Naive thymus-derived CD4-positive, alpha-beta T cell (primary cell): ENCODE measurements at places on chromosomes 7 and 10.

DNA sequence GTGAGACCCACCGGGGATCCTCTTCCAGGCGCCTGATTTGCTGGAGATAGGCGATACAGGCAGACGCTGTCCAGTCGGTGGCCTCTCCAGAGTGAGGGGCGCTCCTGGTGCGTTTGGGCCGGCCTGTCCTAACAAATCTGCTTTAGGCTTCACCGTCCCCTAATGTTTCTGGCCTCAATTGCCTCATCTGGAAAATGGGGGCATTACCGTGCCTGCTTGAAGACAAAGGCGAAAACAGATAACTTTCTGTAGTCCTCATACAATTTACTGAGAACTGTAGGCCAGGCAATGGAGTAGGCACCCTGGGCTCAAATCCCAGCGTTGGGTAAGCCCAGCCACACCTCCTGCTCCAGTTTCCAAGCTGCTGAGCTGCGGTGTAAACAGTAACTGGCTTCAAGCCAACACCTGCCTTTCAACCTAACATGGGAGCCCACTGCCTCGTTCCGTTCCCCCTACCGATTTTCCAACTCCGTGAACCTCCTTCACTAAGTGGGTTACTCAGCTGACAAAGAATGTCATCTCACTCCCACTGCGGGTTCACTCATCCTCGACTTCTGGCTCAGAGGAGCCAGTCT lies 589 bp upstream of the ZFAND4 start:
- no peak for DNase-seq

DNA sequence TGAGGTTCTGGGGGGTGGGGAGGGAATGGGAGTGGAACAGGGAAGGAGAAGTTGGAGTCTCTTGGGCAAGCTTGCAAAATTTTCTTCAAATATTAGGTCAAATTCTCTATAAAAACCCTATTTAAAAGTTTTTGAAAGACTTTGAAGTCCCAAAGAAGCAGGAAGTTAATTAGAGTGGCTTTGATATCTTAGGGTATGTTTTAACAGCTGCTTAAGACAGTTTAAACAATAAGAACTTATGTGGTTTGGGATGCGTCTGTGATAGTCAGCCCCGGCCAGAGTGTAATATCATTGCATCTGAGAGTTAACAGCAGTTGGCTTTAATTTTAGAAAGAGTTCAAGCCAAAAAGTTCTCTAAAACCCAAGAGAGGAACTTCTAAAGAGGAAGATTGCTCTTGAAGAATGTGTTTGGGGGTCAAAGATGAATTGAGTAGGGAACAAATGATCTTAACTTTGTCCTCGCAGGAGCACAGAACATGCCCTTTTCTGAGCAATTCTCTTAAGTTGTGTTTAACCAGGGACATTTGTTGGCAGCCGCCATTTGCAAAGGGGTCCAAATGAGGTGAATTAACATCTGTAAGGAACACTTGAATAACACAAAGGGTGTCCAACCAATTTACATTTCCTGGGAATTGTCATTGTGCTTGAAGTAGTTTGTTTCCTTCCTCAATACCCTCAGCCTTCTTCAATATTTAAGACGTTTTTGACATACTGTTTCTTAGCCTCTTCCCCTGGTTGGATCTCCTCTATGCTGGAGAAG lies 182.4 kb downstream of the PTEN start:
- DNase-seq = no peak

GRCh38 chr7:71626206-71626605 lies 494.3 kb downstream of the GALNT17 start:
- DNase-seq = no peak

- no peak for DNase-seq
These were observed 61.7 kb upstream of the CCNY start for GRCh38 chr10:35274498-35275060.

DNA sequence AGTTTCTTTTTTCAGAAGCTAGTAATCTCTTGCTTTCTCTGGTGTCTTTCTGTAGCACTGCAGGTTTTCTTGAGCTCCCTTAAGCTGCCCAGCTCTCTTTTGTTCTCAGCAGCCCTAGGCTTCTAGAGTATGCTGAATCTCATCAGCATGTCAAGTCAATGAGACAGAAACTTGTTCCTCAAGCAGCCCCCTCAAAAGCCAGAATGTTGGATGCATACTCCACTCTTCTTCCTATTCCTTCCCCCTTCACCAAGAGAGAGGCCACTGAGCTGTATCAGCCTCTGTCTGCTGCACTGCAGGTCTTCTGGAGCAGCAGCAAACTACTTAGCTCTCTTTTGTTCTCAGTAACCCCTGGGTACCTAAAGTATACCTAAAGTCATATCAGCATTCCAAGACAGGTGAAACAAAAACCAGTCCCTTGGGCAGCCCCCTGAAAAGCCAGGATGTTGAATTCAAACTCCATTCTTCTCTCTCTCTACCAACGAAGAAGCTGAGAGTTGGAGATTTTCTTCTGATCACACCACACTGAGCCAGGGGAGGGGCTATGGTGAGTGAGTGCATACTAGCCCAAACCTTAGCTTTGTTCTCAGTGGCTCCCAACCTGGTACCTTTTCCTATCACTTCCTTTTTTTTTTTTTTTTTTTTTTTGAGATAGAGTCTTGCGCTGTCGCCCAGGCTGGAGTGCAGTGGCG lies 73.3 kb upstream of the WAC start:
- no peak for DNase-seq

- DNase-seq = no peak
These were observed 30.1 kb downstream of the CRHR2 start for GRCh38 chr7:30652132-30652531.

- DNase-seq = no peak
These were observed 48.4 kb downstream of the CCDC6 start for GRCh38 chr10:59857921-59858320.

GRCh38 chr7:82360591-82361368 lies 82.8 kb downstream of the CACNA2D1 start:
- no peak for DNase-seq

GRCh38 chr10:78458983-78459638 lies 425.4 kb downstream of the RPS24 start:
- DNase-seq = no peak

DNA sequence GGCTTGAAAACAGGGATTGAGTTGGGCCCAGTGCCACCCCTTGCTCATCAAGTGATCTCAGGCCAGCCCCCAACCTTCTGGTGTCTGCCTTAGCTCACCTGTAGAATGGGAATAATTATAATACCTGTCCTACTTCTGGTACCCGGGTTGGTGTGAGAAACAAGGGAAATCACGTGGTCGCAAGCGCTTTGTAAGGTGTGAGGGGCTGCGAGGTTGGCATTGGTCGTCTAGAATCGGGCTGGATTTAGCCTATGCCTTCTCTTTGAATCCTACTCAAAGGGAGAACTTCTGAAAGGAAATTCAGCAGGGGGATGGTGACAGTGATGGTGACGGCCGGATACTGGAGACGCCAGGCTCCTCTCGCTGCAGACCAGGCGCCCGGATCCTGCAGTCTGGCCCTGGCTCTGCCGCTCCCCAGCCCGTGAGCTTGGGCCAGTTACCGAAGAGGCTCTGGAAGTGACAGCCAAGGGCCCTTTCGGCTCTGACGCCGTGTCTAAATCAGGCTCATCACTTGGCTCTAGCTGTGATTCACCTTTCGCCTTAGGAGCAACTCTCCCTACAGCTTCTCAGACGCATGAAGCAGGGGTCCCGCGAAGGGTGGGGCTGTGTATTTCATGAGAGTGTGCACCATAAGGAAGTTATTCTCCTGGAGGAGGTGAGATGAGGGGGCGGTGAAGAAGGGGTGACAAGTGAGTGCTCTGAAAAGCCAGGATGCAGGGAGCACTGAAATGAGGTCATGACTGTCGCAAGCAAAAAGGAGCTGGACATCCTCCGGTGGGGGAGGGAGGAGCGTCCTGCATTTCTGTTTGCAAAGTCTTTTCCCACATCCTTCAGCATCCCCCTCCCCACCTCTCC lies 4.0 kb upstream of the CREB5 start:
- DNase-seq = no peak

DNA sequence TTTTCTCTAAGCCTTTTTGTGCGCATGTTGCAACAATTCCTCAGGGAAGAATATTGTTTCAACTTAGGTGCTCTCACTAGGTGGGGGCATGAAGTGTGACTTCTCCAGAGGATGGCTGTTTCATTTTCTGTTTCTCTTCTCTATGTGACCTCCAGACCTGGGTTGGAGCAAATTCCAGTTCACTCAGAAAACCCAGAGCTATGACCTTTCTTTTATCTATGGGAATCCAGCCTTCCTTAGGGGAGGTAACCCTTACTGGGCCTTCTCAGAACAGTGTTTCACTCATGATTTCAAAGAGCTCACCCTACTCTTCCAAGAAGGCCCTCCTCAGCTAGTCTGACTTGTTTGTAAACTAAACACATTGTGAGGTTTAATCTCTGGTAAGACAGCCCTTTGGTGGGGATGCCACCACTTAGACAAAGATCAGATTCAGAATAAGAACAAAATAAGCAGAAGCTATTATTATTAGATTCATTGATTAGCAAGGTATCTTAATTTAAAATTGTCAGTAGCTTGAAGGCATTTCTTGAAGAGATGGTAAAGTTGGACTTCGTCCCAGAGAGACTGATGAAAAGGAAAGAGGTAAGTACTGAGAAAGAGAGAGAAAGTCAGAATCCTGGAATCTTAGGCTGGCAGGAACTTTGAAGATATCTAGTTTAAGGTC lies 16.6 kb upstream of the TAS2R60 start:
- no peak for DNase-seq

GRCh38 chr7:20320322-20320721 lies 10.4 kb upstream of the ITGB8 start:
- no peak for DNase-seq

DNA sequence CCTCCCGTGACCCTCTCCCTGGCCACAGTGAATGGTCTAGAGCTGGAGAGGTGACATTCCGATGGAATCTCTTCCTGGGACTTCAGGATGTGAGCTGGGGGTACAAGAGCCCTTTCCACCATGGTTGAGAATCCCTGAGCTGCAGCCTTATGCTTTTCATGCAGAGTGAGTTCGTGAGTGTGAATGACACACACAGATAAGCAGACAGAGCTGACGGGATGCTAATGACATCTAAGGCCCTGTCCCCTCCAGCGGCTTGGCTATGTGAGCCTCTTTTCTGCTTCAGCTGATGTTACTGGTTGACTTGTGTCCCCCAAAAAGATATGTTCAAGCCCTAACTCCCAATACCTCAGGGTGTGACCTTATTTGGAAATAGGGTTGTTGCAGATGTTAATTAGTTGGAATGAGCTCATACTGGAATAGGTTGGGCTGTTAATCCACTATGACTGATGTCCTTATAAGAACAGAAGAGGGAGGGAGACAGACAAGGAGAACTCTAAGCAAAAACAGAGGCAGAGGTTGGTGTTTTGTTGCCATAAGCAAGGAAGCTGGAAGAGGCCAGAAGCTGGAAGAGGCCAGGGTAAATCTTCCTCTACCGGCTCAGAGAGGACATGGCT lies 111.1 kb upstream of the AFAP1L2 start:
- DNase-seq = no peak

- DNase-seq = no peak
These were observed 49.9 kb upstream of the CPN1 start for GRCh38 chr10:100131571-100131970.

DNA sequence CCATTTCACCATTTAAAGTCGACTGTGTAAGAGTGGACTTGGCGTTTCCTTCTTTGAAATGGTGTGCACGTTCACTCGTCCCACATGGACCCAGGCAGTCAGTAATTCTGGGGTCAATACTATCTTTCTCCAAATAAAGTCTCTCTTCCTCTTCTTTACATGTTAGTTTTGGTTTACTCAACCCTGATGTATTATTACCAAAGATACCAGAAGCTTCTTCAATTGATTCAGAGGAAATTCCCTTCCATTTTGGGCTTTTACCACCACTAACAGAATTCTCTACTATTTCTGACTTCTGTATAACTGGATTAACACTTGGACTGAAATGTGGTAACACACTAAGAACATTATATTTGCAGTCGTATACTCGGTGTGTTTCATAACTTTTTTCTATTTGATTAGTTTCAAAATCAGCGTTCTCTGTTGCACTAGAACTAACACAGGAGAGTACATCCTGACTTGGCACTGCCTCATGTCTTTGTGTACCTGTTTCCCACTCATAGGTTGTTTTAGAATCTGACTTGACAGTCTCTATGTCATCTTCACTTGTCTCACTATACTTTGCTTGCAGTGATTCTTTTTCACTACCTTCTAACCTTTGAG lies 60.8 kb downstream of the LARP4B start:
- DNase-seq = no peak

GRCh38 chr10:10828623-10829022 lies 189.0 kb upstream of the CELF2 start:
- no peak for DNase-seq

- no peak for DNase-seq
These were observed 888.6 kb downstream of the GRID1 start for GRCh38 chr10:85477979-85478378.

GRCh38 chr7:7535691-7536090 lies at the start of gene COL28A1:
COL28A1 (minus strand) TSS chr7:7535873; CDS start chr7:7532875, 2,998 bp downstream.
- DNase-seq = no peak

GRCh38 chr10:14787938-14788337 lies 13.2 kb upstream of the FAM107B start:
- no peak for DNase-seq

GRCh38 chr7:25732766-25733217 lies 419.2 kb upstream of the NFE2L3 start:
- DNase-seq = no peak

GRCh38 chr10:79982362-79982800 lies 33.5 kb upstream of the SFTPD start:
- DNase-seq = no peak

GRCh38 chr7:126608339-126608776 lies 644.4 kb downstream of the GRM8 start:
- no peak for DNase-seq
